ENCODE measurements at places on chromosomes 7 and 10. TPM values are rescaled to one million over a fixed set of nuclear protein-coding genes. Genes with fewer than 3 reads are reported as not detected.

Gene GCK
- 7.4 TPM for total RNA-seq

GRCh38 chr10:26503911-26504310 lies 65.8 kb downstream of the APBB1IP start:
- no peak for DNase-seq

- DNase-seq: no peak
Observed at GRCh38 chr10:91146146-91146545, 74.3 kb upstream of the PCGF5 start.

DNA sequence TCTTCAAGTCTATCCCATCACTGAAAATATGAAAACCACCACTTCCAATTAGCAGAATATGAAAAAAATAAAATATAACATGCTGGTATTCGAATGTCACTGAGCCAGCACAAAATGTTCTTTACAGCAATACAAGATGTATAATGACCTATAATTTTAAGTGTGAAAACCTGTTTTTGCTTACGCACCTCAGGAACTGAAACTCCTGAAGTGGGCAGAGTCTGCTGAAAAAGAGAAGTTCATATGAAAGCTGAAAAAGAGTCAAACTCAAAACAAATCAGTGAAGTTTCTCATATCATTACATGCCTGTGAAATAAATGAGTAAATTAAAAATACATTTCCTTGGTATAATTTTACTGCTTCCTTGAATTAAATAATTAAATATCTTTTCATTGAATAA lies 272.5 kb downstream of the DGKB start:
- DNase-seq: no peak

Gene TMEM130
- not detected for total RNA-seq

- DNase-seq: no peak
Observed at GRCh38 chr7:31788445-31788844, 101.4 kb downstream of the PPP1R17 start.

DNA sequence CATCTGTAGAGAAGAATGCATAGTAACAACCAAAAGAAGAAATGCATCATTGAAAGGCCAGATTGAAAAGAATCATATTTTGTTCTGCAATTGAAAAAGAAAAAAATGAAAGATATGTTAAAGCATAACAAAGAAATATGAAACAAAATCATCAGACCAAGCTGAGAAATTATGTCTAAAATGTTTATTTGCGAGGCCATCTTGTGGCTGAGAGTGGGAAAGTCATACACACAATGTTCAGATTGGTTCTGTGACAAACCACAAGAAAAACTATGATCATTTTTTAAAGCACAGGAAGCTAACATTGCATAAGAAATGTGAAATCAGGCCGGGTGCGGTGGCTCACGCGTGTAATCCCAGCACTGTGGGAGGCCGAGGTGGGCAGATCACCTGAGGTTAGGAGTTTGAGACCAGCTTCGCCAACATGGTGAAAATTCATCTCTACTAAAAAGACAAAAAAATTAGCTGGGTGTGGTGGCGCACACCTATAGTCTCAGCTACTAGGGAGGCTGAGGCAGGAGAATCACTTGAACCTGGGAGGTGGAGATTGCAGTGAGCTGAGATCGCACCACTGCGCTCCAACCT lies 36.6 kb downstream of the ABCB5 start:
- no peak for DNase-seq

Gene SPDYE6
- not detected for total RNA-seq
